ENCODE measurements at places on chromosomes 5 and 9.

GRCh38 chr5:138408023-138408422 lies 30.8 kb upstream of the REEP2 start:
- DNase-seq: no peak

DNA sequence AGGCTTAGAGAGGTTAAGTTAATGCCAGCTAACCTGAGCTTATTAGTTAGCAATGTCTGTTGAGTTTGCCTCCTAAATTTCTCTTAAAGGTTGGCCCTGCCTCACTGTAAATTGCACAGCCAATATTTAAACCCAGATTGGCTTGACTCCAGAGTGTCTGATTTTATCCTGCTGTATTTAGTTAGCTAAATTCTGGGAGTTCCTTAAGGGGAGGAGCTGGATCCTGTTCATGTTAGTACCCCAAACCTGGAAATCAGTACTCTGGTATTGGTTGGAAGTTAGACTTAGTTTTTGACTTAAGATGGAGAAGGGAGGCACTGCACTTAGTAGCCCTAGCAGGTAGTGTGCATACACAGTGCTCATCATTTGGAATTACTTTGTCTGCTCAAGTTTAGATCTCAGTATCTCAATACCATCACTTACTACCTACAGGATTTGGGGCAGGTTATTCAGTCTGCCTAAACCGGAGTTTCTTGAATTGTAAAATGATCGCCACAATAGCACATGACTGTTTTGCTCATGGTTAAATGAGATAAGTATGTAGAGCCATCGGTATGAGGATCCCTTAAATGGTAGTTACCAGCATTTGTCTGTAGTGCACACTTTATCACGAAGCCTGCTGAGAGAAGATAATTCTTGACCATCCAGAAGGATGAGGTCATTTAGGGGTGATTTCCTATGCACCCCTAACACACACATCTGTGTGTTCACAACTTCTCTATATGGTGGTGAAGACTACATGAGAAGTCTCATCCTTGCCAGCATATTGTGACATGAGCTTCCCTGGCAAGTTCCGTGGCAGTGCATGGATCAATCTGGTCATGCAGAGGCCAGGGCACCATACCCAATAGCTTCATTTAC lies 264.8 kb upstream of the TRIM32 start:
- peak; percentile 23 for DNase-seq

DNA sequence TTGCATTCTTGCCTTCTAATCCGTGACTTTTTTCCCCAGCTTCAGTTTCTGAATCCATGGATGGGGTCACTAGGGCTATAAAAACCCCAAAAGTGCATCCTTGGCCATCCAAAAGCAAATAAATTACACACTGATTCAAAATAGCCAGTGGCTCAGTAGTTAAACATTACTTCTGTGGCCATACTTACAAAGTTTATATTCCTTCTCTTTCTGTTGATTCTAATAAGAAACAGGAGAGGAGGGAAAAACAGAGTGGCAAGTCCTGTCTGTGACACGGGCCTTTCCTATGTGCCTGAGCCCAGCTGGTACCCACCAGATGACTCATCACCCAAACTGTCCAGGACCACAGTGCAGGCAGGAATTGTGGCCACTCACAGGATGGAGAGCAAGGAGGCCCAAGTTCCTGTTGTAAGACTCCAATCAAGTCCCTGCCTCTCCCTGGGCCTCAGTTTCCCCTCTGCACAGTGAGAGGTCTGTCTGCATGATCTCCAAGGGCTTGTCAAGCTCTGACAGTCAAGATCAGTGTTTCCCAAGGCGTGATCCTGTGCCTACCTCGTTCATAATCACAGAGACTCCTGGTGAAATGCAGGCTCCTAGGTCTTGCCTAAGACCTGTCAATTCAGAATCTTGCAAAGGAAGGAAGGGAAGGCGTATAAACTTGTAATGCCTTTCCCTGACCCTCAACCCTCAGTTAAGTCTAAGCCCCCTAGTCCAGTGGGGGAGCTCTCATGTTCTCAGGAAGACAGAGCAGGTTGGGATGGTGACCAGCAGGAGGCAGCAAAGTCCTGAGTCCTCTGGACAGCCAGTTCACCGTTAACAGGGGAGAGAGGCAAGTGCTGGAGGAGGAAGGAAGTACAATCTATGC lies 29.5 kb downstream of the TNIP1 start:
- DNase-seq: peak; percentile 88

DNA sequence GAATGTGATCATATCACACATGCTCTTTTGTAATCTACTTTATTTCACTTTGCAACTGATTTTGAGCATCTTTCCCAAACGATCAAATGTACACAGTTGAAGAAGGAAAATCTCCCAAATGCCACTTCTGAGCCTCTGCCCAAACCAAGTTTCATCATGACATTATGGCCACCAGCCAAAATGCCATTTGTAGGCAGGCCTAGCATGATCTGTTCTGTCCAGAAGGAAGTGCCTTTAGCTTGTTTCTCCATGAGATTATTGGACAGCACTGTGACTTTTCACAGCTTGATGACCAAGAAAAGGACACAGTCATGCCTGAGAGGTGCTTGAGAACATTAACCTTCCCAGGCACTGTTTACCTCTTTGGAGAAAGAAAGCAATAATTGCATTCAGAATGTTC lies 73.2 kb upstream of the PIP5K1B start:
- no peak for DNase-seq

- DNase-seq: no peak
Observed at GRCh38 chr9:17878810-17879370, 300.0 kb downstream of the SH3GL2 start.

Measured in hematopoietic multipotent progenitor cell treated with erythropoietin and hydrocortisone succinate and interleukin-3 and kit ligand, for 17 days (in vitro differentiated cells).